ENCODE measurements at places on chromosomes 11 and 22.
A peak's percentile ranks its signal among the peaks of the same experiment; 100 is the strongest.

GRCh38 chr22:20216863-20217499 is 51.1 kb downstream of the RTN4R start:
- no peak for DNase-seq

- no peak for DNase-seq
Observed at GRCh38 chr11:65503949-65504673, 5.3 kb downstream of the MALAT1 start.

GRCh38 chr22:25182131-25183110 is 17.2 kb upstream of the CRYBB3 start:
- DNase-seq, result no peak

GRCh38 chr22:46748206-46748907 is 10.3 kb upstream of the CERK start:
- DNase-seq, result no peak

- no peak for DNase-seq
Observed at GRCh38 chr11:82998697-82999096, 73.0 kb downstream of the RAB30 start.

DNA sequence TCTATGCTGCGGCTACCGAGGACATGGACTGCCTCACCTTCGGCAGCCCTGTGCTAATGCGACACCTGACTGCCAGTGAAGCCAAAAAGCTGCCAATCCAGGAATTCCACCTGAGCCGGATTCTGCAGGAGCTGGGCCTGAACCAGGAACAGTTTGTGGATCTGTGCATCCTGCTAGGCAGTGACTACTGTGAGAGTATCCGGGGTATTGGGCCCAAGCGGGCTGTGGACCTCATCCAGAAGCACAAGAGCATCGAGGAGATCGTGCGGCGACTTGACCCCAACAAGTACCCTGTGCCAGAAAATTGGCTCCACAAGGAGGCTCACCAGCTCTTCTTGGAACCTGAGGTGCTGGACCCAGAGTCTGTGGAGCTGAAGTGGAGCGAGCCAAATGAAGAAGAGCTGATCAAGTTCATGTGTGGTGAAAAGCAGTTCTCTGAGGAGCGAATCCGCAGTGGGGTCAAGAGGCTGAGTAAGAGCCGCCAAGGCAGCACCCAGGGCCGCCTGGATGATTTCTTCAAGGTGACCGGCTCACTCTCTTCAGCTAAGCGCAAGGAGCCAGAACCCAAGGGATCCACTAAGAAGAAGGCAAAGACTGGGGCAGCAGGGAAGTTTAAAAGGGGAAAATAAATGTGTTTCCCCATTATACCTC is 3.3 kb downstream of the FEN1 start:
- peak; percentile 20 for DNase-seq
